DND-41 (cell line): ENCODE measurements at places on chromosomes 5 and 9.

DNA sequence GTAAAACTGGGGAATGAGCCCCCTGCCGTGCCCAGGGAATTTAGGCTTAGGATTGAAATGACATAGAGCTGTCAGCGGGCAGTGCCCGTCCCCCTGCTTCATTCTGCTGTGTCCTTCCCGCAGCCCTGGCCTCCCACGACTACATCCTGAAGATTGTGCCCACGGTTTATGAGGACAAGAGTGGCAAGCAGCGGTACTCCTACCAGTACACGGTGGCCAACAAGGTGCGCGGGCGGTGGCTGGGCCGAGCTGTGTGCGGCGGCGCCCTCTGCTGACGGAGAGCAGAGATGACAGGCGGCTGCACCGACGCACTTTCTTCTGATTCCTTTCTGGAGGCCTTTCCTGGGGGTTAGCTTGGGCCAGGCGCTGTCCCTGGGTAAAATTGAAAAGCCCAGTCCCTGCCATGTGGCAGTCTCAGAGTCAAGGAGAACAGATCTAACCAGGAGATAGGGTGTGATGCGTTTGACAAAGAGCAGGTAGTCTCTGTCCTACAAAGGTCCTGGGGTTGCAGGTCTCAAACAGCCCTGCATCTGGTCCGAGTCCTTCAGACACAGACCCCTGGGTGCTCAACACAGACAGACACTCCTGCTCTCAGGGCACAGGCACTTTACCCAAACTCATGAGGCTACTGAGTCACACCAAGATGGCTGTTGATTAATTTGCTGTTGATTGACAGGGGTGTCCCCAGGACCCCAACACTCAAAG is 26.8 kb upstream of the RPL26L1 start:
- DNase-seq = peak; percentile 49

- no peak for DNase-seq
Observed at GRCh38 chr5:75028090-75028489, 24.3 kb downstream of the GCNT4 start.

GRCh38 chr5:159669559-159669958 is 246.7 kb upstream of the ADRA1B start:
- no peak for DNase-seq

DNA sequence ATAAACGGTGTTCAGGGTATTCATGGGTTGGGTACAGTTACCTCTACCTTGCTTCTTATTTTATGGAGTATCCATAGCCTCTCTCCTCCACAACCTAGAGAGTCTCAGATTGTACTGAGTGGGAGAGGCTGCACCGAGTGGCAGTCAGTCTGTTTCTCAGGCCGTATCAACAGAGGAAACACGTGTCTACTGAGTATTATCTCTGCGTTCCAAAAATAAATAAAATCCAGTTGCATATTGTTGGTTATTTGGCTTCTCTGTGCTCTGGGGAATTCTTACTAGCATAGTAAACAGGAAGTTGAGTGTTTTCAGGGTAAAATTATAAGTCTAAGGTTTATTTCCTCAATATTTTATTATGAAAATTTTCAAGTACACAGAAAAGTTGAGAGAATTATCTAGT is 231.0 kb downstream of the ARHGEF28 start:
- no peak for DNase-seq

DNA sequence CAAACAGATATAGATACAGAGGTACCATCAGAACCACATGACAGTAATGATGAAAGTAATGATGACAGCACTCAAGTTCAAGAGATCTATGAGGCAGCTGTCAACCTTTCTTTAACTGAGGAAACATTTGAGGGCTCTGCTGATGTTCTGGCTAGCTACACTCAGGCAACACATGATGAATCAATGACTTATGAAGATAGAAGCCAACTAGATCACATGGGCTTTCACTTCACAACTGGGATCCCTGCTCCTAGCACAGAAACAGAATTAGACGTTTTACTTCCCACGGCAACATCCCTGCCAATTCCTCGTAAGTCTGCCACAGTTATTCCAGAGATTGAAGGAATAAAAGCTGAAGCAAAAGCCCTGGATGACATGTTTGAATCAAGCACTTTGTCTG is 69.2 kb downstream of the VCAN start:
- DNase-seq = no peak

- DNase-seq = peak; percentile 67
Observed at GRCh38 chr5:1008451-1009358, at the start of gene NKD2. NKD2 (plus strand) TSS chr5:1008802; CDS start chr5:1009058, 256 bp downstream.

GRCh38 chr5:102583276-102584124 is 84.7 kb upstream of the SLCO6A1 start:
- DNase-seq = no peak

DNA sequence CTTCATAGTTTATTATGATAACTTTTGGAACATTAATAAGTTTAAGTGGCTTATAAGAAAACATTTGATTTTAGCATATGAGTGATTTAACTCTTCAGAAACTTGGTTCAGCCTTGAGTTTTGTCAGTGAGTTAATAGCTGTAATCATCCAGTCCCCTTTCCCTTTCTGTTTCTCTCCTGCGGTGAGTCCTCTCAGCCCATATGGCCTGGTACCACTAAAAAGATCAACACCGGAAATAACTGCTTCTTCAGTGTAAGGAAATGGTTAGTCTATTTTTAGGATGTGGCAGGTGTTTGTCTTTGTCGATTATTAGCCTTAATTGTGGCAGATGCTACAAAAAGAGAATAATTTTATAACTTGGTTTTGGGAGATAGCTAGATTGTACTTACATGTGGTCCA is 120.2 kb upstream of the GRHPR start:
- peak; percentile 70 for DNase-seq

DNA sequence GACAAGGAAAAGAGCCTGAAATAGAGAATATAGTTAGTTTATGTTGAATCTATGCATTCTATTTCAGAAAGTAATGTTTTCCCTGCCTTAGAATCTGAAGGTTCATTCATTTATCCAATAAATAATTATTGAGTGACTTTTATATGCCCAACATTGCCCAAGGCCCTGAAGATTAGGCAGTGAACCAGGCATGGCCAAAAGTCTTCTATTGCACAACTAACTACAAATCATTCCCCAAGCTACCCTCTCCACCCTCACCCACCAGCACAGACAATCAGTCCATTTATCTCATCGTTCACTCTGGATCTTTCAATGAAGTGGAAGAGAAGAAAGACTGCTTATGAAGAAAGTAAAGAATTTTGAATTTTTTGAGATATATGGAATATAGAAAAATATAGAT is 268.4 kb downstream of the PLK2 start:
- no peak for DNase-seq

DNA sequence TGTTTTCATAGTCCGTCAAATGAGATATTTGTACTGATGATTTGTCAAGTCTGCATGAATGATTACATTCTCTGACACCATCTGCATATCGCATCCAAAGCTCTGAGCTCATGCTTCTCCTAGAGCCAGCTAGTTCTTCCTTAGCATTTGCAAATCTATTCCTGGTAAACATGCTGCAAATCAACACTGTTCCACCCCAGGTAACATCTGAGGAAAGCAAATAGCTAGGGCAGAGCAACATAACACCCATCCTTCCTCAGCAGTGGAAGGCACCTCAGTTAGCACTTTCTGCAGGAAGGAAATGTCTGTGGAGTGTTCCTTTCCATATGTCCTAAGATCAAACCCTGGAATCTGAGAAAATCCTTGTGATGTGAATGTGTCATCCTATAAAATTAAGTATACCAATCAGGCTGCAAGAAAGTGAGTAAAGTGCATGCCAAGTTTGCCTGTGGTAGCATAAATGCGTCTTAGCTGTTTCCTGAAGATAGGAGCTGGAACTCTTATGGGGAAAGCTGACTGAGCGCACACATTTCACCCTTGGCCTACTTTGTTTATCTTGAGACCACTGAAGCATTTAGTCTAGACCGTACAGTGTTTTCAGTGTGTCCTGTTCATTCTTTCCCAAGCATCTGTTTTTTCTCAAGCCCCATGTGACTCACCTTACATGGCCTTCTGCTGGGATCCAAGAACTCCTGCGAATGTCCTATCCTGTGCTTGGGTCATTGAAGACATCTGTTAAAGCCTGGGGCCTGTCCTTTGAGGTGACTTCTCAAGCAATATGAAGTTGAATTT is 50.9 kb upstream of the STARD4 start:
- no peak for DNase-seq

DNA sequence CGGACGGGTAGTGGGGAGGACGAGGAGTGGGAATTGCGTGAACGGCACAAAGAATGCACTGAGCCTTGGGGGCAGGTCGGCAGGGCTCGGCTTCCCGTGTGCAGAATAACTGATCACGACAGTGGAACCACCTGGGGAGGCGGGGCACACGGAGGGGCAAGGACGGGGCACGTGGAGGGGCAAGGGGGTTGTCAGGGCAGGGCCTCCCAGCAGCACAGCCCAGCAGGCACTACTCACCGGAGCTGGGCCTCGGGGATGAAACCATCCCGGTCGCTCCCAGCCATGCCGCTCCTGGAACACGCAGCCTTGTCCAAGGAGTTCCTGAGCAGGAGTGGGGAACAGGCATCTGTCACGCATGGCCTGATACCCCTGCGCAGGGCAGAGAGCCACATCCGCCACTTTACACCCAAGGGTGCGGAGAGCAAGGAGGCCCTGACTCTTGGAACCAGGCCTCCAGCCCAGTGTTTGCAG is 33.4 kb downstream of the SARDH start:
- DNase-seq = no peak

DNA sequence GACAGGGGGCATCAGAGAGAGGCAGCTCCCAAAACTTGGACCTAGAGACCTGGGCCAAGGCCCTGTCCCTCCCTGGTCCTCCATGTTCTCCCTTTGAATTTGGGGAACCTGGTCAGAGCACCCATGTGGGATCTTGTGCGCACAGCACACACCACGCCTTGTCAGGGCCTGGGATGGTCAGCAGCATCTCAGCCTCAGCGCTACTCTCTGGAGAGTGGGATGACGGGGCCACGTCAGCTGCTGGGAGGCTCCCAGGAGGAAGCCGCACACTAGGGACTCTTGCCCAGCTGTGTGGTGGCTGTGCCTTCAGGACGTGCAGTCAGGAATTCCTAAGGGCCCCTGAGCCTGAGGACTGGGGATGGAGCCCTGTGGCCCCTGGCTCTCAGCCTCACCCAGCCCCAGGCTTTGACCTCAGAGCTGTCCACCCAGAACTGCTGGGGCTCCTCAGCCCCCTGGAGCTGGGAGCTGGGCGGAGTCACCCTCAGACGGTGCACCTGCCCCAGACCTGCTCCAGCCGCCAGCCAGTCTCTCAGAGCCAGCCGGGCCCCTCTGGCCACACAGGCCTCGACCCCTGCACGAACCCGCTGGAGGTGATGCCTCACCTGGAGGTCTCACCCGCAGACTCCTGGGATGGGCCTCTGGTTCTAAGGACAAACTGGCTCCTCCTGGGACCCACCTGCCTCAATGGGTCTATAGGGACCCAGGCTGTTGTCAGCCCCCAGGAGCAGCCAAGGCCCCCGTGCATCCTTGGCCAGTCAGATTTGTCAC is 38.3 kb upstream of the EGFL7 start:
- no peak for DNase-seq

DNA sequence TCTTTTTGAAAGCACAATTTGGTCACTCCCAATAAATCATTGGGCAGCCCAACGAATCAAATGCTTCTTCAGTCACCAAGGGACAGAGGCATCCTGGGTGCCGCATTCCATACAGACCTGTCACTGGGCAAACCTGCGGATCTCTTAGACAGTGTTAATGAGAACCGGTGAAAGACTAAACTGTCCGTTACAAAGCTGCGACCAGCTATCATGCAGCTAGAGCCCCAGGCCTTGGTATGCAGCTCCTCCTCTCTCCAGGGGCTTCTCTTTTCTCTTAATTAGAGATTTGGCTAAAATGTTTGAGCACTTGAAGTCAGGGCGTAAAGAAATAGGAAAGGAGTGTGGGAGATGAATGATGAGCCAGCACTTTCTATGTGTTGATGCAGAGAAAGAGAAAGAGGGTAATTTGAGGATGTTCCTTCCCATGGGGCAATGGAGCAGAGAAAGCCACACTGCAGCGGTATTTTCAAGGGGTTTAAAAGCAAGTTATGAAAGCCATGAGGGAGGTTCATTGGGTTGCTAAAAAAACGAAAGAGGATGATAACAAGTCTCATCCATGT is 175.3 kb downstream of the RFK start:
- DNase-seq = no peak

GRCh38 chr9:121619545-121620324 is 31.7 kb upstream of the DAB2IP start:
- DNase-seq = no peak

DNA sequence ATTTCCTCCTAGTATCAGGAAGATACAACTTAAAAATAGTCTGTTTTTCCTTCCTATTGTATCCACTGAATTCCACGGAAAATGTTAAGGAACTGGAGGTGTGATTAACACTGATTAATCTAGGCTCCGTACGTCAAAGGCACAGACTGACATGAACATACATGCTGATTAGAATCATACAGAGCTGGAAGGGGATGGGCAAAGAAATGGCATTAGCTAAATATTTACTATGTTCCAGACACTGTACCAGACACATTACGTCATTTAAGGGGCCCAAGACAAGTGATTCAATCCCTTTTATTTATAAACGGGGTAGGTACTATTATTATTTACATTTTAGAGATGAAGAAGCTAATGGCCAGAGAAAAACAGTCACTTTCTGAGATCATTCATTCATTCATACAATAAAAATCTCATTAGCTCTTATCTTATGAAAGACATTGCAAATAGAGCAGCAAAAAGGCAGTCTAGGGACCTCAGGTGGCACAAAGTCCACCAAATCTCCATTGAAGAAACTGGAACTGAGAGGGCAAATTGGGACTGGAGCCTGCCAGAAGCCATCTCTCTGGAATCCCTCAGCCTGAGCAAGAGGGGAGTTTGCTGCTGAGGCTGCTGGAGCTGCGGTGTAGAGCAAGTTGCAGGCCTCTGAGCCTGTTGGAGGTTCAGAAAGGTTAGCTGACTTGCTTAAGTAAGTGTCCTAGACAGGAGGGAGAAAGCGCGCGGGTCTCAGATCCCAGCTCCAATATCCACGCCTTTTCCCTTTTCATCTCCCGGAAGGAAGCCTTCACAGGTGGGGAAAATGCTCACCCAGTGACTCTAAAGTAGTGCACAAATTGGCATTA is 1.6 kb upstream of the TGFBR1 start:
- no peak for DNase-seq

DNA sequence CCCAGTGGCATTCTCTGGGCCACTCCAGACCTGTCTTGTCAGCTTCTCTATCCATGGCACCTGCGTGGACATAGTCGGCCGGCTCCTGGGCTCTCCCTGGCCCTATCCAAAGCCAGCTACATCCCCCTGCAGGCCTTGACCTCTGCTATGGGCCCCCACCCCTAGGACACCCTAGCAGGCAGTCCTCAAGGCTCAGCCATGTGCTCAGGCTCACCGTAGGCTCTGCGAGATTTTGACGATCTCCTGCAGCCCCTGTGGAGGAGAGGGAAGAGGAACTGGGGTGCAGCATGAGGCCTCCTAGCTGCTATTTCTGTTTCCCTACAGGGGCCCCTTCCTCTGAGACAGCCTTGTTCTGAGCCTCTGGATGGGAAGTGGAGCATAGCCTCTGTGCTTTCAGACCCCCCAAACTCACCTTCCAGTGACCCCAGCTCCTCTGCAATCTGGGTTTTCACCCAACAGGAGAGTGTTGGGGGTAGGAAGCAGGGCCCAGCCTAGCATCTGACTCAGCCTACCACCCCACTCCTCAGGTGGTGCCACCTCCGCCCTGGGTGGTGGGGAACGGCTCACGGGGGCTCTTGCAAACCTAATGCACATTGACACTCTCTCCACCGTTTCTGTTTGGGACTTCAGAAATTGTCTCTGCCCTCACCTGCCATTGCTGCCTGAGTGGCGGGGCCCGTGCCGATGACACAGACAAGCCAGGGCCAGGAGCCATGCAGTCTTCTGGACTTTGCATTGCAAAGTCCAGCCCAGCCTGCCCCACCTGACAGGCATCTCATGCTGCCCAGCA is 36.7 kb downstream of the HRH2 start:
- DNase-seq = no peak
